ENCODE measurements at places on chromosomes 12 and 14.

- no peak for DNase-seq
Measured at GRCh38 chr14:65144170-65144569, 41.9 kb upstream of the MAX start.

- no peak for DNase-seq
Measured at GRCh38 chr14:45679853-45680252, 426.9 kb upstream of the MIS18BP1 start.

- no peak for DNase-seq
Measured at GRCh38 chr14:54638135-54638446, 71.2 kb downstream of the SAMD4A start.

GRCh38 chr12:70686299-70686698, 49.1 kb upstream of the PTPRB start:
- DNase-seq: no peak

DNA sequence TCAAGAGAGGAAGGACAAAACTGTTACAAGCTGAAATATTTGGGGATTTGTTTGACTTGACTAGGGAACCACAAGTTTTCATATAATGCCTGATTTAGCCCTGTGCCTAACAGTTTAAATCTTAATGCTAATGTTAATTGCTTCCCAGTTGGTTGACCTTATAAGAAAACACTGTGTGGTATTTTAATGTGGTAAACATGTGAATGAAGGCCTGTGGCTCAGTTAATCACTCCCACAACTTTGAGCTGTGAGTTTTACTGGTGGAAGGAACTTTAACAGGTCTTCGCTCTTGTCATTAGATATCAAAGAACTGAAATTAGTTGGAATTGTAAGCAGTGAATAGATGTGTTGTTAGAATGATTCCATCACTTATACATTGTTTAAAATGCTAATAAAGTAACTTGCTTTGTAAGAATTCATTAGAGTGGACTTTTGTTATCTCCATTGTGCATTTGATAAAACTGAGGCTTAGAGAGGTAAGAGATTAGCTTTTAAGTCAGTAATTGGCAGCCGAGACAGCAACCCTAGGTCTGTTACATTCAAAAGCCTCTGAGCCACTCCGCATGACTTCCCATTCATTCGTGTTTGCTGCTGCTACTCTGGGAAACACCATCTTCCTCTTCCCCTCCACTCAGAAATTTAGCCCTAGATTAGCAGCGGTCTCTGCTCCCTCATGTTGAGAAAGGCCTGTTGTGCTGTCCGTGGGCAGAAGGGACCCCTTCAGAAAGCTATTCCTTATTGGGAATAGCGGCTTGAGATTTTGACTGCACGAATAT, 1.0 kb upstream of the TBK1 start:
- DNase-seq: no peak

- DNase-seq: no peak
Measured at GRCh38 chr12:4710113-4710512, 10.1 kb upstream of the GALNT8 start.

- DNase-seq: no peak
Measured at GRCh38 chr12:108694812-108695278, 36.5 kb downstream of the CORO1C start.

- peak; percentile 75 for DNase-seq
Measured at GRCh38 chr12:117098361-117099217, 627 bp downstream of the TESC start.

DNA sequence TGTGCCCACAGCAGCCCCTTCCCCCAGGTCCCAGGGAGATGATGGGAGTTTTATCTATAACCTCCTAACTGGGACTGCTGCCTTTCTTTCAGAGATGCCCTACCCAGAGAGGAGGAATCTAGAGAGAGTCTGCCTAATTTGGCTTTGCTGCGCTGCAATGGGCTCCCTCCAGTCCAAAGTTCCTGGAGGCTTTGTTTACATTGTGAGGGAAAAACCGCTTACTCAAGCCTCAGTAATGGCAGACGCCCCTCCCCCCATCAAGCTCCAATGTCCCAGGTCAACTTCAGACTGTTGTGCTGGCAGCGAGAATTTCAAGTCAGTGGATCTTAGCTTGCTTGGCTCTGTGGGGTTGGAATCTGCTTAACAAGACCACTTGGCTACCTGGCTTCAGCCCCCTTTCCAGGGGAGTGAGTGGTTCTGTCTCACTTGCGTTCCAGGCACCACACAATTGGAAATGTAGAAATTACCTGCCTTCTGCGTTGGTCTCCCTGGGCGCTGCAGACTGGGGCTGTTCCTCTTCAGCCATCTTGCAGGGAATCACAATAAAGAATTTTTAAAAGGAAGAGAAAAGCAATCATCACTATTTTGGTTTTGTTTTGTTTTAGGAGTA, 262.5 kb downstream of the FOXG1 start:
- DNase-seq: no peak

DNA sequence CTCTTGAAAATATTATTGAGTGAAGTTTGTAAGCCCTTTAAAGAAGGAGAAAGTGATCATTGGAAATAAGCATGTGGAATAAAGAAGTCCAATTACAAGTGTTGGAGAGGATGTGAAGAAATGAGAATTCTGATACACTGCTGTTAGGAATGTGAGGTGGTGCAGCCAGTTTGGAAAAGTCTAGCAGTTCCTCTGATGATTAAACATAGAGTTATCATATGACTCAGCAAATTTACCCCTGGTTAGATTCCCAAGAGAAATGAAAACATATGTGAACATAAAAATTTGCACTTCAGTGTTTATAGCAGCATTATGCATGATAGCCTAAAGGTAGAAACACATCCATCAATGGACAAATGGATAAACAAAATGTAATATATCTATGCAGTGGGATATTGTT, 319.9 kb downstream of the AEBP2 start:
- DNase-seq: no peak

DNA sequence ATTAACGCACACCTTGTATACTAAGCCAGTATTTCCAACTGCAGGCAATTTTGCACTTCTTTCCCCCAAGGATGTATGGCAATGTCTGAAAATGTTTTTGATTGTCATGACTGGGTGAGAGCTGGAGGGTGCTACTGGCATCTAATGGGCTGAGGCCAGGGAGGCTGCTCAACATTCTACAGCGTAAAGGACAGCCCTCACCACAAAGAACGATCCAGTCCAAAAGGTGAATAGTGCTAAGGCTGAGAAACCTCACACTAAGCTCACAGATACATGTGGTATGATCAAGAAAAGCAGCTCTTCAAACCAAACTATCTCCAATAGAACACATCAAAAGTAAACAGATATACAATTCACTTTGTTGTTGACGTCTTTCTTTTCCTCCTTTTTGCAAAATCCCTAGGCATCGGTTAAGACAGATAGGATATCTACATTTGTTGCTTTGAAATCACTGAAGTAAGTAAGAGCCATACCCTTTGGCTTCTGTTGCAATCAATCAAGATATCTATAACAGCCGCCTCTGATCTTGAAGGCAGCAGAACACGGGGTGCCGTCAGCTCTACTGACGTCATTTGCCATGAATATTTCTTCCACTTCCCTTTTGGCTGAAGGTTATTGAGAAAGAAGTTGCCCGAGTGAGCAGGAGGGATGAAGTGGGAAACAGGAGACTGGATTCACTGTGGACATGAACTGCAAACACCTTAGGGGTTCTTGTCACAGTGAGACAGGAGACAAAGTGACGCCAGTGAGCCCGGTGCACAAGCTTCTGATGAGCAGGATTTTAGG, 218.3 kb downstream of the FOXN3 start:
- DNase-seq: no peak

GRCh38 chr12:42039577-42039976, 105.1 kb downstream of the GXYLT1 start:
- DNase-seq: no peak

- no peak for DNase-seq
Measured at GRCh38 chr12:4441355-4442335, 4.0 kb downstream of the FGF6 start.

DNA sequence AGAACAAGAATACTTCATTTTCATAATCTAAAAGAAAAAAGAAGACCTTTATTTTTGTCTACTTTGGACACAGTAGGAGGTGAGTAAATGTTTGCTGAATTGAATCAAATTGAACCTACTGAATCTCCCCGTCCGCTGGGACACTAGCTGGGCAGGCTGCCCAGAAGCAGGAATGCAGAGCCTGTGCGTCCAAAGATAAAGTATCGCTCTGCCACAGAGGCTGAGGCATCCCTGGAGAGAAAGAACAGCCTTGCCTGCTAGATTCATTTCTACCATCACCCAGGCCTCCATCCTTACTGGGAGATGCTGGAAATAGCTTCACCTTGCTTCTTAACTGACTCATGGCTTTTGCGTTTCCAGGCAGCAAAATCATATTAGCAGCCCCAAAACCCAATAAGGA, 64.1 kb upstream of the TSPAN11 start:
- no peak for DNase-seq

GRCh38 chr12:47549258-47549657, 156.6 kb downstream of the RPAP3 start:
- no peak for DNase-seq

- DNase-seq: no peak
Measured at GRCh38 chr14:68937471-68938270, 41.4 kb downstream of the ACTN1 start.

GRCh38 chr12:76444408-76444984, 96.3 kb upstream of the BBS10 start:
- no peak for DNase-seq

DNA sequence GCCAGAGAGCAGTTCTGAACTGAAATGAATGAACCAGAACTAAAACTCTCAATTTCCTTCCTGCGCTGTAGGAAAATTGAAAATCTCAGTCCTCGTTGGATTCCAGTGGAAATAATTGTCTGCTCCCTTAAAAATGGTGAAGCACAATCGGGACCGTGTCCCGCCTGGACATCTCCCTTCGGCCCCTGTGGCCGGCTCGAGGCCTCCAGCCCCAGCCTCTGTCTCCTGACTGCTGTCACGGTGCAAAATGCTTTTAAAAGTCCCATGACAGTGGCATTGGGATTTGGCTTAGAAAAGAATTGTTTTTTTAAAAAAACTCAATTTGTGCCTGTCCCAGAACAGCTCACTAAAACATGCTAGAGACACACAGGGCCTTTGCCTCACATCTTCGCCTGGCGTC, 142.5 kb downstream of the ZNF664 start:
- DNase-seq: no peak

GRCh38 chr12:100382338-100382737, 25.5 kb downstream of the SLC17A8 start:
- DNase-seq: no peak

DNA sequence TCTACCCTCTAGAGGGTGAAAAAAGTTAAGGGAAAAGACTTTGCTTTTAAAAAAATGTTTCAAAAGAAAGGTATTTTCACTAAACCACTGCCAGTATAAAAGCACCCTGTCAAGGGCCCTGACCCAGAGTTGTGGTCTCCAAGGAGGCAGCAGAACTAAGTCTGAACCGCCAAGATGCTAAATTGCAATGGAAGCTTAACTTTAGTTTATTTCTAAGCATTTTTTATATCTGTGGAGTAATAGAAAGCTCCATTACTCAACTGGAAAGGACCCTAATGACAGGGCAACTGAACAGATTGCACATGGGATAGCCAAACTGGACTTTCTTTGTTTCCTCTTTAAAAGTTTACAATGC, 379.8 kb downstream of the NAV3 start:
- DNase-seq: no peak

- peak; percentile 56 for DNase-seq
Measured at GRCh38 chr12:103924761-103925641, 5.2 kb upstream of the HSP90B1 start.
